Tongue (tissue), 3 donors: ENCODE measurements at places on chromosomes 12 and 14. TPM values are rescaled to one million over a fixed set of nuclear protein-coding genes. Genes with fewer than 3 reads are reported as not detected.

Gene CCDC175
- total RNA-seq = not detected

Gene FZD10
- 10.1 TPM for total RNA-seq

Gene DLK1
- 1,117 TPM for total RNA-seq

Gene SYCP3
- total RNA-seq = not detected

Gene PTPRO
- 1.2 TPM for total RNA-seq

- DNase-seq = no peak
Observed at GRCh38 chr12:18797604-18798003, 59.7 kb downstream of the CAPZA3 start.

- DNase-seq = no peak
Observed at GRCh38 chr14:41586237-41586636, 20.4 kb upstream of the LRFN5 start.

- DNase-seq = no peak
Observed at GRCh38 chr12:124590447-124590846, 23.0 kb upstream of the NCOR2 start.

DNA sequence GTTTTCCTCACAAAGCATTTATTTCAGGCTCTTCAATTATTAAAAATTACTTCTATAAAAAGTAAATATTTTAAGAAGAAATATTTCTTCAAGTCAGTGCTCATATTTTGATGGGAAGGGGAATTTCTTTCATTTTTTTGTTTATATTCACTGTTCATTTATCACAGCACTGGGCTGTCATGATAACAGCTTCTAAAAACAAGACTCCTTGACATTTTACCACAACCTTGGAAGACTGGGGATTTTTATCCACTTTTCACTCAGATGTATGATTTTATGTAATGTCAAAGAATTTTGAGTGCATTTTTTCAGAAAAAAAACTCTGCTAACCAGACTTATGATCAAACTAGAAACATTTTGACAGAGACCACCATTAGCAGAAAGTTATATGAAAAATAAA lies 149.7 kb downstream of the PHLDA1 start:
- no peak for DNase-seq

- peak; percentile 12 for DNase-seq
Observed at GRCh38 chr12:6667559-6668210, 4.8 kb upstream of the ING4 start.

DNA sequence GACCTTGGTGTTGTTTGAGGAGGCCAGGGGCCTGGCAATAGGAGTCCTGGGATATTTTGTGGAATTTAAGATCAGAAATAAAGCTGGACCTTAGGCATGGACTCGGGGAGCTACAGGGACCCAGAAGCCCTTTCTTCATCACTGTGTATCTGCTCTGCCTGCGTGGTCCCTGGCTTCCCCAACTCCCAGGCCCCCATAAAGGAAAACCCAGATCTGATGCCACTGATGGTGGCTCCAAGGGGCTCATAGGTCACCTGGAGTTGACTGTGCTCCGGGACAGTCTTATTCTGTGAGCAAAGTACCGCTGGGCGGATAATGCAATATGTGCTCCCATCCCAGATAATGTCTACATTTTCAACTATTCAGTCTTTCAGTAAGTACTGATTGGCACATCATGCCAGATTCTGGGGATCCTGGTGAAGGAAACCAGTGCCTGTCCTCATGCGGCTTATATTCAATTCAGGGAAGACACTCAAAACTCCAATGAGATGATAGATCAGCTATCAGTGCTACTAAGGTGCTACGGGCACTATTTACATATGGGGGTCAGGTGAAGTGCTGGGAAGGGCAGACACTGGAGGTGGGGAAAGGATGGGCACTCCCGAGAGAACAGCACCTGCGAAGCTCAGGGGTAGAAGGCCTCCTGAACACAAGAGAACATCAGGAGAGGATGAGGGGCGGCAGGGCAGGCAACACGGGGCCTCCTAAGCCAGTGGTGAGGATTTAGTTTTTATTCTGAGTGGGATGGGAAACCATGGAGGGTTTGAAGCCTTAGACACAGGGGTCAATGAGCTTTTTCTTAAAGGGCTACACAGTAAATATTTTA lies 5.5 kb upstream of the SELPLG start:
- no peak for DNase-seq

GRCh38 chr12:116529048-116529447 lies 30.1 kb upstream of the MAP1LC3B2 start:
- DNase-seq = no peak

GRCh38 chr12:20527417-20528163 lies 159.3 kb downstream of the PDE3A start:
- peak; percentile 62 for DNase-seq

DNA sequence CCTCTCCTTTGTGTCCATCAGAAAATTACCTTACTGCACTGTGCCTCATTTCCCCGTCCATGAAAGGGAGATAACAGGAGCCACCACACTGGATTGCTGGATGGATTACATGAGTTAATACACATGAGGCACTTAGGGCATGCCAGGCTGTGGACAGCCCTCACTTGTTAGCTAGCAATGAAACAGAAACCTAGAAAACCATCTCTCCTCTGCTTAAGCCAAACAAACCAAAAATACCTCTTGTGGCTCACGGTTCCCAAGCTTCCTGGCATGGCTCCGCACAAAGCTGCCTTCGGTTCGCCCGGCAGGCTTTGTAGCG lies 660 bp upstream of the HCFC2 start:
- DNase-seq = no peak

DNA sequence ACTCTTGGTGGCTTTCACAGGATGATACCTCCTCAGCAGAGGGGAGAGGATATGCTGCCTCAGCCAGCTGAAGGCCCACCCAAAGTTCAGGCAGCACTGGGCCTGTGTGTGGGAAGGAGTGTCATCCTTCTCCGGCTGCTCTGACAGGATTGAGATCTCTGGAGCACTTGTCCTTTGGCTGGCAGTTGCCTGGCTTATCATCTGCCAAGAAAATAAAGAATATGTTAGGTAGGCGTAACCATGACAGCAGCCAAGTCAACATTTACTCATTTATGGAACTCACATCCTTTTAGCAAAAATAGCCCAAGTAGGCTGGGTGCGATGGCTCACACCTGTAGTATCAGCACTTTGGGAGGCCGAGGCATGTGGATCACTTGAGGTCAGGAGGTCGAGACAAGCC lies 68.5 kb downstream of the PPFIBP1 start:
- peak; percentile 89 for DNase-seq

DNA sequence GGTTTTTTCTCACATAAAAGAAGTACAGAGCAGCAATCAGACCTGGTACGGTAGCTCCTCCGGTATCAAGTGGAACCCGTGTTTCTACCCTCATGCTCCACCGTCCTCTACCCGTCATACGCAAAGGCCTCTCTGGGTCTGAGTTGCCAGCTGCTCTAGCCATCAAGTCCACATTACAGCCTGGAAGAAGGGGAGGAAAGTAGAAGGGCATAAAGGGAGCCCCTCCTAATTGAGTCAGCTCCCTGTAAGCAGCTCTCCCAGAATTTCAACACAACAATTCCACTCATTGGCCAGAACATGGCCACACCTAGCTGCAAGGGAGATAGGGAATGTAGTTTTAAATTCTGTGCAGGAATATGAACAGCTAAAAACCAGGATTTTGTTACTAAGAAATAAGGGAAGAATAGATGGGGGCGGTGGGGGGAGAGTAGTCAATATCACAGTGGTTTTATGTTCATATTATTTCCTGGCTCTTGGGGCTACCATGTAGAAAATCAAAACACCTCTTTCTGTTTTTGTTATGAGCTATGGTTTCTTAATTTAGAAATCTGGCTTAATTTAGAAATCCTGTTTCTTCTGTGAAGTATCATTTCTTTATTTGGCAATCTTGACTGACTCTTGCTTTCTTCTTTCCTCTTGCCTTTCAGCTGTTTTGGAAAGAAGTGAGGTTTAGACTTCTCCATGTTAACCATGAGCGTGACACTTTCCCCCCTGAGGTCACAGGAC lies 103.9 kb downstream of the AKAP6 start:
- DNase-seq = no peak
